Activated T-helper 17 cell treated with anti-CD3 and anti-CD28 coated beads, Interleukin-2, amount 50 U/mL, for 72 hours (primary cell): ENCODE measurements at places on chromosomes 6 and 20.

GRCh38 chr6:167855825-167856425 is 29.2 kb downstream of the AFDN start:
- peak; percentile 89 for ATAC-seq

GRCh38 chr6:113073611-113074191 is 726.6 kb downstream of the RFPL4B start:
- ATAC-seq: no peak

DNA sequence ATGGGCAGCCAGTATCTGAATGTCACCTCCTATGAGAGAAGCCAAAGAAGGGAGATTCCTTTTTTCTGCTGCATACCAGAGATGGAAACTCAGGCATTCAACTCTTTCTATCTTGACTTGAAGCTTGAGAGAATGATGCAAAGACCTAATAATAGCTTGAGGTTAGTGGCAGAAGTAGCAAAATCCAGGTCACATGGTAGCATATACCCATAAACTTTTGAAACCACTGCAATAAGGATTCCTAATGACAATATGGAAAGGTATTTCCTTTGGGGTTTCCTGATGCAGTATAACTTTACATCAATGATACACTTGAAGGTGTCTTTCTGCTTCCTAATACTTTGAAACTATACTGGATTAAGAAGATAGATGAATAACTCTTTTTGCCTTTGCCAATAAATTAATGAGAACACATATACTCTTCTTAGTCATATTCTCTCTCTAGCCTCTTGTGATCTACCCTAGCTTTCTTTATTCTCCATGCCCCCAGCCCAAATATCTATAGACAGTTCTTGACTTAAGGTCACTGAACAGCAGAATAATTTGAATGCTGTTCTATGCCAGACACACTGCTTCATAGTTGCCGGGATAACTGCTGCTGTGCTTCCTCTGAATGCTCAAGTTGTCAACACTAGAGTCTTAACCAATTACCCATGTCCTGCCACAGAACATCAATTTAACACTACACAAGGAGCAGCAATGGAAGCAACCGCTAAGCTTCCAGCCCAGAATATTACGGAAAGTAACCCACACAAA is 155.5 kb upstream of the SIM1 start:
- ATAC-seq: no peak

GRCh38 chr6:5553767-5554166 is 292.5 kb downstream of the FARS2 start:
- ATAC-seq: no peak

DNA sequence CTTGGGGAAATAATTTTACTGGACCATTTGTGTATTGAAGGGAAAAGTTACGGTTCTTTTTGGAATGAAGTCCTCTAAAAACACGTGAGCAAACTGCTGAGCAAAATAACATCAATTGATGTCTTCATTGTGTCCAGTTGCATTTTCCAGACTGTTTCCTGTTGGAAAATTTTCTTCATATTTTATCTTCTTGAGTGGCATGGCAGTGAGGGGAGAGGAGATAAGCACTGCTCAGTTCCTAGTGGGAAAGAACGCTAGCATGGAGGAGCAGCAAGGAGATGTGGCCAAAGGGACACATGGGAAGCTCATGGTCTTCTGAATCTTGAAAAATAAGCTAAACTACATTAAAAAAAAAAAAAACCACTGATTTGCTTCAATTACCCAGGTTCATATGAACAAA is 776.0 kb downstream of the TFAP2A start:
- no peak for ATAC-seq

DNA sequence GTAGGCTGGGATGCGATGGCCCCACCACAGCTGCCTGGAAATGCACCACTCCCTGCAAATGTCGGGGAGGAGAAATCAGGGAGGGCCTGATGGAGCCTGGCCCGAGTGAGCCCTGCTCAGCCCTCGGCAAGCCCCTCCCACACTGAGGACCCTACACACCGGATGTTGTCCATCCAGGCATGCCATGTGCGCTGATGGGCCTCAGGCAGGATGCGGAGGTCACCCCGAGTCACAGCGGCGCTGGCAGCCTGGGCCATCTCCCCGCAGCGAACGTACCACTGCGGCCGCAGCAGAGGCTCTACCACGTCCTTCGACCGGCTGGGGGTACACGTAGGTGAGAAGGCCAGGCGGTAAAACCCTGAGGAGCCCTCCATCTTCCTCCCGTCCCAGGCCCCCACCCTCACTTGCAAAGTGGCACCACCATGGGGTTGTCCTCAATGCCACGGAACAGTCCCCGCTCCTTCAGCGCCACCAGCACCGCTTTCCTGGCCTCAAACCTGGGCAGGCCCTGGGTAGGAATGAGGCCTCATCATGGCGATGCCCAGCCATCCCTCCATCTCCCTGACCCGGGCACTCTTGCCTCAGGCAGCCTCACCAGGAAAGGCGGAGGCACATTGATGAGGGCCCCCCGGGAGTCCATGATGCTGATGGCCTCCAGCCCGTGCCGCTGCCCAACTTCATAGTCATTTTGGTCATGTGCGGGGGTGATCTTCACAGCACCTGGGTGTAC is 5.2 kb upstream of the VWA7 start:
- no peak for ATAC-seq

GRCh38 chr6:158329531-158329930 is 17.3 kb downstream of the TULP4 start:
- no peak for ATAC-seq

DNA sequence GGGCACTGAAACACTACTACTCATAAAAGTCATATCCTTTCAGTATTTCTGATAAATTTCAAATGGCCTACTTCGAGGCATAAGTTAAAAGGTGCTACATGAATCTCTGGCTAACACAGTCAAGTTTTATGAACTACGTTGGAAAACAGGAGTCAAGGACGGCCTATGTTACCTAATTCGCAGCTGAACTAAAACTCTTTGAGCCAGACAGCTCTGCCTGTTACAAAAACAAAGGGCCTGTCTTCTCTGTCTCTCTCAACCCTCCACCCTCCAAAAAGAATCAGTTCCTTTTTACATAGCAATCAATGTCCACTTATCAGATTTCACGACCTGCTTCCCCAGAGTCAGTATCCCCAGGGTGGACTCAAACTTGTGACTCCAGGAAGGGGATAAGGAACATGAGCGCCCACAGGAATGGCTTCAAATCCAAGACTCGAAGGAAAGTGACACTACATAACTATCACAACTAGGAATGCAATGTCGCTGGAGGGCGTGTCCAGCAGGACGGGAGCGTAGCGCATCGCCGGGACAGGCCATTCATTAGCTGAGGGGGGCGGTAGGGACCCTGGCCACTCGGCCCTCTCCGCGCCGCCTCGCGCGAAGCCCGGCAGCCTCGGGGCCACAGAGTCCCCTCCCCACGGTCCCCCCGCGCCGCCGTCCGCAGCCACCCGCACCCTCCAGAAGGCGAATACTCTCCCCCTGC is 591 bp downstream of the IBTK start:
- ATAC-seq: peak; percentile 20

DNA sequence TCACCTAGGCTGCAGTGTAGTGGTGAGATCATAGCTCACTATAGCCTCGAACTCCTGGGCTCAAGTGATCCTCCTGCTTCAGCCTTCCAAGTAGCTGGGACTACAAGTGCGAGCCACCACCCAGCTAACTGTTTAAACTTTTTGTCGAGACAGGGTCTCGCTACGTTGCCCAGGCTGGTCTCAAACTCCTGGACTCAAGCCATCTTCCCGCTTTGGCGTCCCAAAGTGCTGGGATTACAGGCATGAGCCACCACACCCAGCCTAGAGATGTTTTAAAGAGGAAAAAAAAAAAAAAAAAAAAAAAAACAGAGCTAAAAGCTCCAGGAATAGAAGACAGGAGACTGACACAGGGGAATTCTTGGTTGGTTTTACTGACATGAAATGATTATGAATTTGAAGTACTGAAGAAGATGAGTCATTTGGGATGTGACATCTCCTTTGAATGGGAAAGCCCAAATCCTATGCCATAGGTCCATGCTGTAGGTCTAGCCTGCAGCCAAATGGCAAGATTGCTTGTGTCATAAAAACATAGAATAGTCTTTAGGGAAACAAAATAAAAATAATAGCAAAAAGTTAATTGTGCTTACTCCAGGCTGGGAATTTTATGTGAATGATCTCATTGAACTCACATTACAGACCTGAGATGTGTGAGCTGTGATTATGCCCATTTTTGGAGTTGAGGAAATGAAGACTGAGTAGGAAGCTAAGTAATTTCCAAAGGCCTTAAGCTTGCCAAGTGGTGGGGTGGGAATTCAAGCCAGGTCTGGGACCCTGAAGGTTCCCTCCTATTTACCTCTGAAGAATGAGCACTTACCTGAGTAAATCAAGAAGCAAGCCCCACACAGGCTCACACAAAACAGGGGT is 24.3 kb upstream of the NHSL1 start:
- ATAC-seq: no peak

DNA sequence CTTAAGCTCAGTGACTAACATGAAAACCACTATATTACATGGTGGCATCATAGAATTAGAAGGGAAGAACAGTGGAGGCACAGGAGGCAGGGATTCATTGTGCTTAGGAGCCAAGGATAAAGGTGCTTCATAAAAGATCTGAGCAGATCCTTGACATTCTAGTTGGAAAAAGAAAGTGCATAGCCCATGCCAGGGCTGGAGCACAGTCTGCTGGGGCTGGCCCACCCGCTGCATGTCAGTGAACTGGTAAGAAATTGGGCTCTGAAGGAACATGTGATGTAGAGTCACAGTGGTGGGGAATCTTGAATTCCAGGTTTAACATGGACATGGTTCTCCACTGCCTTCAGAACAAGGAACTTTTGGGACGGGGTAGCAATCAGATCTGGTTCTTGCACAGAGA is 20.4 kb downstream of the MYLIP start:
- ATAC-seq: no peak

GRCh38 chr6:154864066-154864430 is 130.8 kb downstream of the SCAF8 start:
- no peak for ATAC-seq

- ATAC-seq: no peak
These were observed 618.4 kb downstream of the FRK start for GRCh38 chr6:115442323-115442722.

DNA sequence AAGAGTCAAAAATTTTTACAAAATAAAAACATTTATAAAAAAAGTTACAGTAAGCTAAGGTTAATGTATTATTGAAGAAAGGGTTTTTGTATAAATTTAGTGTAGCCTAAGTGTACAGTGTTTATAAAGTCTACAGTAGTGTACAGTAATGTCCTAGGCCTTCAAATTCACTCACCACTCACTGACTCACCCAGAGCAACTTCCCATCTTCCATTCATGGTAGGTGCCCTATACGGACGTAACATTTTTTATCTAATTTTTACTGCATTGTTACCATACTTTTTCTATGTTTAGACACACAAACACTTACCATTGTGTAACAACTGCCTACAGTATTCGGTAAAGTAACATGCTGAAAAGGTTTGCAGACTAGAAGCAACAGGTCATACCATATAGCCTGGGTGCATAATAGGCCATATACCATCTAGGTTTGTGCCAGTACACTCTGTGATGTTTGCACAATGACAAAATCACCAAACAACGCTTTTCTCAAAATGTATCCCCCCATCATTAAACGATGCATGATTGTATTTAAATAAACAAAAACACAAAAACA is 6.0 kb downstream of the MTFR2 start:
- no peak for ATAC-seq
